Calu3 (cell line): ENCODE measurements at places on chromosomes 2 and 18.

GRCh38 chr2:46422717-46423394 lies 56.5 kb upstream of the TMEM247 start:
- DNase-seq = no peak

DNA sequence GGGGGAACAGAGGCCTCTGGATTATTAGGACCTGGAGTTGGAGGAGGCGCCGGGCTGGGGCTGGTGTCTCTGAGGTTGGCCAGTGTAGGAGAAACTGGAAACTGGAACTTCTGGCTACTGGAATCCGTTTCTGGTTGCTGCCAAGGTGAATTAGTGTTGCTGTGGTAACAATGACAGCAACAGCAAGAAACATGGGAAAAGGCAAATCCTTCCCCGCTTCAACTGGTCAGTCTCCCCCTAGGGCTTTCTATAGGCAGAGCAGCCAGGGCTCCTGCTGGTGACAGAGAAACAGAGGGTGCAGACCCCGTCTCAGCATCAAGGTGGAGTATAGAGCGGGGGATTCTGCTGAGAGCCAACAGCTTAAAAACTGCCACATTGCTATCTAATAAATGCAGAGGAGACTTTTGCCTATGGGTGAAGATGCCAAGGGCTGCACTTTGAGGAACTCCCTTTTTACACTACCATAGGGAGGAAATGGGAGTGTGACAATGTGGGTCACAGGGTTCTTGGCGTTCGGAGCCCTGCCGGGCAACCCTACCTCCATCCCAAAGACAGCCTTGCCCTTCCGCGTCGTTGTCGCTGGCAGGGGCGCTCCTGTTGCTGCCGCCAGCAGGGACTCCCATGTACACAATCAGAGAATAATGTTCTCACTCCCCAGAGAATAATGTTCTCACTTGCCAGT lies 81.4 kb upstream of the CABLES1 start:
- DNase-seq = peak; percentile 19

GRCh38 chr2:24977631-24978030 lies 5.9 kb upstream of the DNAJC27 start:
- no peak for DNase-seq

DNA sequence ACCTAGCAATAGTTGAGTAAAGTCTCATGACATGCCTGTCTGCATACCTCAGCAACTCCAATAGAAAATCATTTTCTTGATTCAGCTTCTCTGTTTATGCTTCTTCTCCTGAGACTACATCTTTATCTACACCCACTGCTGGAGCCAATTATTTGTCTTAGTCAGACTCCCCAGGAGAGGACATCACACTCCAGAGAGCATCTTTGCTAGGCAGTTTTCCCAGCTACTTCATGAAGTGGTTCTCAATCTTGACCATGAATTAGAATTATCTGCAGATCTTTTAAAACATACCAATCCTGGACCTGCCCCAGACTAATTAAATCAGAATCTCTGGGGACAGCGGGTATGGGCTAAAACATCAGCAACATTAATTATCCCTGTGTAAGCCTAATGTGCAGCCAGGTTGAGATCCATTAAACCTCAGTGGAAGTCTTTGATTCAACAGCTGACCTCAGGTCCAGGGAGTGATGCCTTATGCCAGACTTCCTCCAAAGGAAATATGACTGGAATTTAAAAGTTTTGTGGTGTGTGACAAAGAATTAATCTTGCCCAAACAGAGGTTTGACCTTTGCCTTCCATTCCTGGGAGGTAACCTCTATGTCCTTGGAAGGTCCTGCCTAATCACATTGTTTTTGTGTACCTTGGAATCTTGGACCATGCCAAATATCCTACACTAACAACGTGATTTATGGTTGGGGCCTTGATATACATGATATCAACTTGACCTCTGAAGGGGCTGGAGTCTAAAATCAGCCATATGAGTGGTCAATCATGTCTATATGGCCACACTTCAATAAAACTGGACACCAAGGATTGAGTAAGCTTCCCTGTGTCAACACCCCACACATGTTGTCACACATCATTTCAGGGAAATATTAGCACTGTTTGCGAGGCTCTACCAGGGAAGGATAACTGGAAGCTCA lies 99.3 kb upstream of the DNAJC10 start:
- DNase-seq = no peak

- DNase-seq = no peak
Observed at GRCh38 chr2:98334439-98335078, 11.7 kb upstream of the CNGA3 start.

DNA sequence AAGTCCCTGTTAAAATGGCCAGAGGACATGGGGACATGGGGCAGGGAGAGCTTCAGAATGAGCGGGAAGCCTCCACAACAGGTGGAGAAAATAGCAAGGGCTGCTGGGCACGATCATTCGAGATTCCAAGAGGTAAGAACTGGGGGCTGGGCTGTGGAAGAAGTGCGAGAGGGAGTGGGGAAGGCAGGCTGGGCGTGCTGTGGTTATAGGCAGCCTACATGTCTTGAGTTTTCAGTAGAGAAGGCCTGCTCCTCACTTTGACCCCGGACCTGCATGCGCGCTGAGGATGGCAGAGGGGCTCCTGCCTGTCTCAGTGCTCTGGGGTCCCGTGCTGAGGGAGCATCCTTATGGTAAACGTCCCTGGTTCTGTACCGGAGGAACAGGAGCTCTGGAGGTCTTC lies 115.5 kb downstream of the AGAP1 start:
- DNase-seq = no peak

DNA sequence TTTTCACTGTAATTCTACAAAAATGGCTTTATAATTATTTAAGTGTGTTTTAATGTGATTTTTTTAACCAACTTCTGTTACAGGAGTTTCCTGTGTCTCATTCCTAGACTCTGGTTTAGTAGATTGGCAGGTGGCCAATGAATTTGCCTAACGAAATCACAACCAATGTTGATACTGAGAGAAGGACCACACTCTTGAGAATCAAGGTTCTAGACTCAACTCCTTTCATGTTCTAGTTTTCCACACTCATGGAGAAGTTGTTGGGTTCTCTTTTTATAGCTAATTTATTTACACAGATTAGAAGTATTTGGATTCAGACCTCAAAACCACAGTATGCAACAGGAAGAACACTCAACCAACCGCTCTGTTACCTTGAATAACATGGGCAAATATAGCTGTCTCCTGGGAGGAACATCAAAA lies 22.6 kb upstream of the USP34 start:
- DNase-seq = no peak

DNA sequence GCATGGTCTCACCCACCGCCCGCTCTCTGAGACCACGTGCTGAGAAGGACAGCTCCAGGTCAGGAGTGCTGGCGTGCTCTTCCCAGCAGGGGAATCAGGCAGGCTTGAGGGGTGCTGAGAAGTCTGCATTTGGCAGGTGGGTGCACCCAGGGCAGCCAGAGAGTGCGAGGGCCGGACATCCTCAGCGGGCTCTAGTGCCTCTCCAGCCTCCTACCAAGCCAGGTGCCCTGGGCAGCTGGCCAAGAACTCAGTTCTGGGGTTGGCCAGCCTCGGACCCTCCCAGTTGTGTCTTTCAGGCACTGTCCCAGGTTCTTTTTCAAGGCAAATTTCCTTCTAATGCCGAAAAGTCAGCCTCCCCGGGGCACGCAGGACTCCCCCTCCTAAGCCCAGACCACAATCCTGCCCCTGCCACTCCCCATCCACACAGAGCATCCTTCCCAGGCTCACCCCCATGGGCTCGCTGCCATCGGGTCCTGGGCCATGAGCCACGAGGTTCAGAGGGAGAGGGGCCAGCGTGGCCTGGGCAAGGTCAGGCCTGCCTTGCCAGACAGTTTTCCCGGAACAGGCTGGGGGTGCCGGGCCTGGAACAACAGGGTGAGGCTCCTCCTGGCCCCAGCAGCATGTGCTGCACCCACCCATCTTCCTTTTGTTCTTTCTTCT lies 52.2 kb upstream of the GPC1 start:
- no peak for DNase-seq

DNA sequence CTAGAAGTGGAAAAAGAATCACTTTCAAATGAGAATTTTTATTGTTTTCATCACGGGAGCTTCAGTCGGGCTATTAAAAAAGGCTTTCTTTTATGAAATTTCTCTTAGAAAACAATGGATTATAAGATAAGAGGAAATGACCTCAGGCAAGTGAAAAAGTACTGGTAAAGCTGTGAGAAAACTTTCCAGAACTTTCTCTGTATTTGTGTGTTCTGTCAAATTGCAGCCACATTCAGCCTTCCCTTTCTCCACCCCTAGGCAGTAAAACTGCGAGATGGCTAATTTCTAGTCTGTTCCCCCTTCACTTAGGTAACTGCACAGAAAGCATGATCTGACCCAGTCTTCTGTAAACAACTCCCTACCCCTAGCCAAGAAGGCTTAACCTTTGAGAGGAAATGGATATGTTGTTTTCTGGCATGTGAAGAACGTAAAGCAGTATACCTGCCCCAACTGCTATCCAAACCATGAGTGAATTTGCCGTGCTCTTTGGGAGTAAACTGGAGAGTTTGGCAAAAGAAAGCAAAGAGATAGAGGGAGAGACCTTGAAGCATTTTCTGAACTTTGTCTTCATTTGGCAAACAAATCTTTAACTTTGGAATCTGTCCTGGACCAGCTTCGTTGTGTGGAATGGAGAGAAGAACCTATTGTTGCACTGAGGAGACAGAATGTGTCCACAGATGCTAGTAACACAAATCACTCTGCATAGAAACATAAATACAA lies 105.4 kb downstream of the ETAA1 start:
- DNase-seq = no peak

- DNase-seq = no peak
Observed at GRCh38 chr18:60722742-60723141, 350.2 kb upstream of the MC4R start.

DNA sequence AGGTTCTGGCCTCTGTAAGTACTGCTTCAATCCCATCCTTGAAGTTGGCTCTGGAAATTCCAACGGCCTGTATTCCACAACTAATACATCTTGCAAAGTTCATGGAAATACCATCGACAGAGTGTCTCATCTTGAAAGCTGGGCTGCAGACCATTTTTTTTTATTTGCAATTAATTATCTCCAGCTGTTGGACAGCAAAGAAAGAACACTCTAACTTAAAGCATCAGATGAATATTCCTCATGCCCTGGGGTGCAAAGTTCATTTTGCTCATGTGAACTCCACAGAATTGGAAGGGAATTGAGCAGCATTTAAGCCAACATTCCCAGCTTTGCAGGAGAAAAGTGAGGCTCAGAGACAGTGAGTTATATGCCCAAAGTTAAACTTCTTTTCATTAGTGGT lies 96.5 kb upstream of the PIEZO2 start:
- DNase-seq = no peak
